ENCODE measurements at places on chromosomes 3 and 15.
A peak's percentile ranks its signal among the peaks of the same experiment; 100 is the strongest.

DNA sequence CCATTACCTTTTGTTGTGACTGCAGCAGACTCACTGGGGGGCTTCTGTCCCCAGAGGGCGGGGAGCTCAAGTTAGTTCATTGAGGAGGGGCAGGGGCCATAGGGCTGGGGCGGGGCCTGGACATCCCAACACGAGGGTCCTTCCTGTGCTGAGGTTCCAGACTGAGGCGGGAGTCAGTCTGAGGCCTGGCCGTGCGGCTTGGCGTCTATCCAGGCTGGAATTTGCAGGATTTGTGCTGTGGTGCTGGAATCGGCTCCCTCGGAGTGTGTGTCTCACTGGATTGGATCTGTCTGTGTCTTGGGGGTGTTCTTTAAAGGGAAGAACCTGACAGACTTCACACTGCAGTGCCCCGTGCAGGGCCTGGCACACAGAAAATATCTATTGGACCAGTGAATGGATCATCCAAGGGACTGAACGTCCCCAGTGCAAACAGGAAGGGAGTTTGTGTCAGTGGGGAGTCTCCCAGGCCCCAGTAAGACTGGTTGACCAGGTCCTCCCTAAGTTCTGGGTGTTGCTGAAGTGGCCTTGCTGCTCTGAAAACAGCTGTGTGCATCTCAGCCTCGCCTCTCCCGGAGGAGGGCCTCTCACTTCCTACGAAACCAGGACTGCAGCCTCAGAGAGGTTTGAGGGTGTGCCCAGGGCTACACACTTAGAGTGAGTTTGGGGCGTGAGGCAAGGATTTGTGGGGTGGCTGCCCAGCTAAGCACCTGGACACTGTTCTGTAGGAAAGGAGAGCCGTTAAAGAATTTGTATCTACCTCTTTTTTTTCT lies 26.1 kb downstream of the GOLGA6L2 start:
- no peak for DNase-seq

- DNase-seq = no peak
Measured at GRCh38 chr3:154235330-154235729, 89.0 kb downstream of the DHX36 start.

GRCh38 chr3:133965013-133965570 lies 64.6 kb downstream of the SLCO2A1 start:
- peak; percentile 50 for DNase-seq

- DNase-seq = no peak
Measured at GRCh38 chr3:48140936-48141603, 47.1 kb downstream of the CDC25A start.

- no peak for DNase-seq
Measured at GRCh38 chr3:67875858-67876257, 221.4 kb upstream of the SUCLG2 start.

GRCh38 chr15:92163641-92164040 lies 230.0 kb upstream of the ST8SIA2 start:
- DNase-seq = no peak

DNA sequence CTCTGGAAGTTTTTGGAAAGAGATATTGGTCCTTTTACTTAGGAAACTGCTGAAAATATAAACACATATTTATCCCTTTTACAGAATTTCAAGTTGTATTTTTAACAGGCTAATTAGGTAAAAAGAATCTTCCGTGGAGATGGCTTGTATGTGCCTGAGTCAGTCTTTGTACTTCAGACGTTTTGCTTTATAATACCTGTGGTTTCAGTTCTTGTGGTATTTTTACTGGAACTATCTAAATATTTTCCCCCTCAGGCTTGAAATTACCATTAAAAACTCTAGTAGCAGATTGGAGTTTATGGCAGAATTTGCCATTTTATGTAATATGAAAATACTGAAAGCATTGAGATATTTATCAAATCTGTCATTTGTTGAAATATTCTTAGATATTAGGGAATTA lies 151.6 kb upstream of the CGNL1 start:
- DNase-seq = no peak

DNA sequence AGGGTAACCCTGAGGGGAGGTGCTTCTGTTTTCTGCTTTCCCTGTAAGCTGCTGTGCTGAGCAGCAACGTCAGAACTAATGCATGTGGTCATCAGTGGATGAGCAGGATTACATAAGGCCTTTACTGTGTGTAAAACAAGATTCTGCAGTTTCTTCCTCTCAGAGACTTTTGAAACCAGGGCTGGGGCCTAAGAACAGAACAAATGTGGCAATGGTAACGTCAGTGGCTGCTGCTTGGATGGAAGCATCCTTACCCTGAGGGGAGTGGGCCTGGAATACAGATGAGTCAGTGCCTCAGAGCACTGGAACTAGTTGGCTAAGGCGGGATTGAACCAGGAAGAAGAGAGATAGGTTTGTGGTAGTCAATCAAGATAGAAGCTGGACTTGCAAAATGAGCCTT lies 180.2 kb upstream of the KCNH8 start:
- no peak for DNase-seq

- no peak for DNase-seq
Measured at GRCh38 chr3:126034481-126035361, 49.2 kb downstream of the SLC41A3 start.

GRCh38 chr15:59170295-59171066 lies 36.2 kb upstream of the LDHAL6B start:
- peak; percentile 86 for DNase-seq

DNA sequence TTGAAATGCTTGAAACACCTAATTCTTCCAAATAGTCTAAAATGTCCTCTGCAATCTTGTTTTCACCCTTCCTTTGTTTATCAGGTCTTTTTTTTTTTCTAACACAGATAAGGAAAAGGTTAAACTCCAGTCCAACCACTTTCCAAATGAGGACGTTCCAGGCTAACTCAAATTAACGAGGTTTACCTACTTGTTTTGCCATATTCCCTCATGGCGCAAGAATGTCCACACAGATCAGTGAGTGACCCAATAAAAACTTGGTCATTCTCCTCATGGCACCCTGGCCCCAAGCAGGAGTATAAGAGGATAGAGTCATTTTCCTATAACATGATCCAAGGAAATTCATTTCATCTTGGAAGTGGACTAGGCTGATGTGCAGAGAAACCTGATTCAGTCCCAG lies 6.6 kb upstream of the LIPC start:
- DNase-seq = no peak

DNA sequence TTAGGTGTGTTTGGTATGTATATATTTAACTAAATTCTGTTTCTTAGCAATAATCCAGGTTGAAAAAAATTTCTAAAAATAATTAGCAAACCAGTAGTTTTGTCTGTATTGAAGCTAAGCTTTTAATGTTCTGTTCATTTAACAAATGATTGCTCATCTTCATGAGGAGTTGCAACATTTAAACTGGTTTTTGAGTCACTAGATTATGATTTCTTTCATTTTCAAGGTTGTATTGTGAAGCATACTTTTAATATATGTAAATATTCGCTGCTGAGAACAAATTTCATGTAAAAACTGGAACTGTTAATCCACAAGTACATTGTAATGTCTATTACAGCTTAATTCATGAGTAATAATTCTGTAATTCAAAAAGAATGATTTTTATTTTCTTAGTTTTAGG lies 192.7 kb downstream of the MBNL1 start:
- no peak for DNase-seq

GRCh38 chr15:70166506-70167087 lies 68.9 kb upstream of the TLE3 start:
- no peak for DNase-seq

GRCh38 chr3:3699407-3699806 lies 99.8 kb upstream of the LRRN1 start:
- DNase-seq = no peak

GRCh38 chr15:58467722-58468423 lies 36.1 kb downstream of the LIPC start:
- DNase-seq = no peak

GRCh38 chr3:103367481-103367880 lies 932.7 kb downstream of the ZPLD1 start:
- DNase-seq = no peak

GRCh38 chr15:55319537-55320237 lies 665 bp downstream of the PIGB start:
- DNase-seq = no peak

DNA sequence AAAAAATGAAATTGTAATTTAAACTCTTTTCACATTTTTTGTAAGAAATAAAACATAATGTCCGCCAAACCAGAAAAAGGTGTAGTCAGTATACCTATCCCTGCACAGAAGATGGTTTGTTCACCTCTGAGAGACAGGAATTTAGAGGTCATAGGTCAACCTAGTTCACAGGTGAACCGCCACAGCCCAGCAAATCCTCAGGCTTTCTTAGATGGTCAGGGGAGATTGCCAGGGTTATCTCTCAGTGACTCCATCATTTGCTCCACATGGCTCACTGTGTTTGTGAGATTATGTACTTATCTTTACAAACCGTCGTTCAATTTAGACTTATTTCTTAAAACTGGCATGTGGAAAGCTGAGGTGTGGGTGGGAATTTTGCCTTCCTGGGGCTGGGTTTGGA lies 264.2 kb downstream of the GABRG3 start:
- no peak for DNase-seq

DNA sequence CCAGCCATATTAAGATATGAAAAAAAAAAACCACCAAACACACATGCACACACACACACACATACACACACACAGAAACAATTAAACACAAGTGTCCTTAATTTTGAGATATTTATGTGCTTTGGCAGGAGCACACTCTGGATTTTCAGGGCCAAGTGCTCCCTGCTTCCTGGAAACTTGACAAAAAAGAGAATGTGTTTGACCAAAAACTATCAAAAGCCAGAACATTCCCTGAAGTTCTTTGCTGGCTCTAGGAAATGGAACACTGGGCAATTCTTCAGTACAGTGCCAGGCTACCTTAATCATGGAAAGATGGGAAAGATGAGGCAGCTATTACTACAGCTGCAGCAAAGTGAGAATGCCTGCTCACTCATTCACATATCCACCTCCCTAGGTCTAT lies 44.6 kb downstream of the P3H2 start:
- peak; percentile 59 for DNase-seq

Data from GM04503 (cell line).